Stimulated activated CD8-positive, alpha-beta memory T cell treated with anti-CD3 and anti-CD28 coated beads, Interleukin-2, amount 100 ng/mL, for 1 hour (primary cell): ENCODE measurements at places on chromosomes 12 and 14.

- no peak for DNase-seq
These were observed 29.6 kb upstream of the HELB start for GRCh38 chr12:66272650-66273049.

GRCh38 chr14:103562179-103562428 lies 353 bp downstream of the BAG5 start:
- no peak for DNase-seq

- DNase-seq, result no peak
These were observed 22.5 kb downstream of the RNFT2 start for GRCh38 chr12:116760622-116761020.

DNA sequence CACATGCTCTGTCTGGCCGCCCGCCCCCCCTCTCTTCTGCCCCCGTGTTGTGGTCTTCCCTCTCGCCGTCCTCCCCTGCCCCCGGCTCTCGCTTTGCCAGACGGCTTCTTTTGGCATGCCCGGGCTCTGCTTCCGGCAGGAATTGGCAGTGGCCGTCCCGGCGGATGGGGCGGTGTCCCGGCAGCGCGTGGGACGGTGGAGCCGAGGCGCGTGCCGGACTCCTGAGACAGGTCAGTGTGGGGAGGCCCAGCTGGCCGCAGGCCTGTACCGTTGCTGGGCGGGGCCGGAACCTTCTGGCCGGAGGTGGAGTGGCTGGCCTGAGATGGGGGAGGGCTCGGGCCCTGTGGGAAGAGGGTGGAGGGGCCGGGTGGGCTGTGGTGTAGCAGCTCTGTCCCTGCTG lies 17.1 kb downstream of the KIF26A start:
- no peak for DNase-seq

DNA sequence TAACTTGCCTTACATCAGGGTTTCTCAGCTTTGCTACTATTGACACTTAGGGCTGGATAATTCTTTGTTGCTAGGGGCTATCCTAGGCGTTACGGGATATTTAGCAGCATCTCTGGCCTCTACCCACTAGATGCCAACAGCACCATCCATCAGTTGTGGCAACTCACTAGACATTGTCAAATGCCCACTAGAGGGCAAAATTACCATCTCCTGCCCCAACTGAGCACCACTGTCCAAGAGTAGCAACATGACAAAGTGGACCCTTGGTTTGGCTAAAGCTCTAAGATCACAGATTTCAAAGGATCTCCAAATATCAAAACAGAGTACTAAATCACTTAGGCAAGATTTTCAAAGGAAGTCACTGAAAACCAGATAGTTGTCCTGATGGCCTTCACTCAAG lies 251.7 kb upstream of the TBX3 start:
- DNase-seq, result no peak

DNA sequence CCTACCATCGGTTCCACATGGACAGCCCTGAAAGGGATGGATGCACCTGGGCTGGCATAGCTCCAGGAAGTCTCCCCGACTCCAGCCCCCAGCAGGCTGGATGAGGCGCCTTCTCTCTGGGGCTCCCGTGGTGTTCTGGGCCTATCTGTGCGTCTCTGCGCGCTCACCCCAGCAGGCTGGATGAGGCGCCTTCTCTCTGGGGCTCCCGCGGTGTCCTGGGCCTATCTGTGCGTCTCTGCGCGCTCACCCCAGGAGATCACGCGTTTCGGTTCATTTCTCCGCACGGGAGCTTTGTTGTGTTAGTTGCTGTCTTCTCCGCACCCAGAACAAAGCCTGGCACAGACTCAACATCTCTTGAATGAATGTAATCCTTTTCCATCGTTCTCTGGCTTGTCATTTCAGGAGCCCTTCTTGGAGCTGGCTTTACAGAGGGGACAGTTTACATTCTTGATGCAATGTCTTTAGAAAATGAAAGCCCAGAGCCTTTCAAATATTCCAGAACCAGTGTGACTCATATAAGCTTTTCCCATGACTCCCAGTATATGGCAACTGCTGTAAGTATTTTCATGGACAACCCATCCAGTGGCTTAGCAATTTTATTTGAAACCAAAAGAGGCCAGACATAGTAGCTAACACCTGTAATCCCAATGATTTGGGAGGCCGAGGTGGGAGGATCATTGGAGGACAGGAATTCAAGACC lies 40.3 kb downstream of the CFAP251 start:
- no peak for DNase-seq

GRCh38 chr12:117002051-117002817 lies 91.5 kb downstream of the FBXW8 start:
- no peak for DNase-seq

GRCh38 chr14:26389646-26390508 lies 208.0 kb downstream of the NOVA1 start:
- DNase-seq, result no peak

GRCh38 chr14:60247994-60248696 lies 876 bp upstream of the PPM1A start:
- DNase-seq, result peak; percentile 47

DNA sequence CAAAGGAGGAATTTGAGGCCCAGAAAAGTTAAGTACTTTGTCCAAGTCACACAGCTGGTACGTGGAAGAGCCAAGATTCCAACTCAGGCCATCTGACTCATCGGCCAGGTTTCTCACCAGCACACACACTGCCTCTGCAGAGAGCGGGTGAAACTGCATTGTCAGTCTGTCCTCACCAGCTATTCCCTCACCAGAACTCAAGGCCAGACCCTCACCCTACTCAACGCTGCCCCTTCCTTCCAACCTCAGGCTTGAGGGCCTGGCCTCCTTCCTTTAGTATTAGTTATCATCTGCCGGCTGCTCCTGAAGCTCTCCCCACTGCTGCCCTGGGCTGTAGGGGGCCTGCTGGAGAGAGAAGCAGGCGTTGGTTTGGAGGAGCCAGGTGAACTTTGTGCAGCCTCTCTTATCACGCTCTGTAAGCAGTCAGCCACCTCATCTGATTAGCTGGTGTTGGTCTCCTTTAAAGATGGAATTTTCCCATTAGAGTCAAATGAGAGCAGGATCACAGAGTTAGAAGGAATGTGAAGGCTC lies 16.6 kb upstream of the PLEK2 start:
- DNase-seq, result no peak

- DNase-seq, result no peak
These were observed 80.1 kb downstream of the NELL2 start for GRCh38 chr12:44795970-44796369.

DNA sequence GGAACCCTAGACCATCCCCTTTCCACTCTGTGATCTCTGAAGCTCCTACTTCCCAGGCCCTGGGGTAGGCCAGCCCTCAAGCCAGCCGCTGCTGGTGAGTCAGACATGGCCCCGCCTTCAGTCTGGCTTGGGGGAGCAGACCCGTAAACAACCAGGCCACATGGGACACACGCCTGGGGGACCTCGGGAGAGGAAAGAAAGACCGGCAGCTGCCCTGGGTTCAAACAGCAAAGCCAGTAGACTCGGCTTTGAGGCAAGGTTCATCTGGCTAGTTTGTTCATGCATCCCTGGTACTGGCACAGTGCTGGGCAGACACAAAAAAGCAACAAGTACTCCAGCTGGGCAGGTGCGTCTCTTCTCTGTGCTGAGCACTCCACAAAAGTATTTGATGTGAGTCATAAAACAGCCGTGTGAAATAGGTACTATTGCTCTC lies 101.9 kb downstream of the SETD3 start:
- no peak for DNase-seq
